Dermis blood vessel endothelial cell (primary cell): ENCODE measurements at places on chromosomes 7 and 10. TPM values are rescaled to one million over a fixed set of nuclear protein-coding genes. Genes with fewer than 3 reads are reported as not detected.

DNA sequence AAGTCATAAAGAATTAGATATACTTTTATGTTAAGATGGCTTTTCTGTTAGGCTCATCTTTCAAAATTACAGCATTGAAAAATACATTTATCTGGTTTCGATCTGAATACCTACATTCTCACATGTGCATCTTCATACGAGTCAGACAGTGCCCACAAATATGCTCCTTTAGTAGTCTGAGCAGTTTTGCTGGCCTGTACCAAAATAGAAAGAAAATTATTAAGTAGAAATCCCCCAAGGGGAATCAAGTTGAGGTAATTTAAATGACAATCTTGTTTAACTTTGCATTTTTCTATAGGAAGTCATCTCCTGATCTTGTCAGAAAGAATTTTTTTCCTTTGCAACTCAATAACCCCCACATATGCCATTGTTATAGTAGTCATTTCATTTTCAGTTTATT, 287.4 kb upstream of the SEMA3D start:
- no peak for DNase-seq

DNA sequence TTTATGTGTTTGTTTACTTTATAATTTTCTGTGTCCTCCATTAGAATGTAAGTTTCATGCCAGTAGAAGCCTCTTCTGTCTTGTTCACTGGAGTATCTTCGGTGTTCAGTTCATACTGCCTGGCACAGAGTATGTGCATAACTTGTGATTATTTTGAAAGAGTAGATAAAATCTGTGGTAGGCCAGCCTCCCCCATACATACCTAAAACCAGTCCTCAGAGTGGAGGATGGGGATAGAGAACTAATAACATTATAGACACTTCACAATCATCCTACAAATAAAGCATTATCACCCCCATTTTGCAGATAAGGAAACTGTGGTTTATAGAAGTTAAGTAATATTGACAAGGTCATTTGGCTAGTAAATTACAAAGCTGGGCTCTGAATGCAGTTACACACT, 28.0 kb downstream of the VIM start:
- DNase-seq: no peak

GRCh38 chr7:80868566-80868965, 50.3 kb downstream of the SEMA3C start:
- no peak for DNase-seq

The CHST3 gene
- 7.0 TPM in 2 replicates for total RNA-seq

The PSD gene
- 0.23 and 0.34 TPM in 2 replicates for total RNA-seq
